Renal cortex interstitium (tissue), 15 donors: ENCODE measurements at places on chromosomes 16 and 17. TPM values are rescaled to one million over a fixed set of nuclear protein-coding genes. Genes with fewer than 3 reads are reported as not detected.

GRCh38 chr16:84314373-84314772 lies 19.7 kb downstream of the WFDC1 start:
- DNase-seq, result no peak

Gene AKTIP
- 54.8 TPM for polyA plus RNA-seq

Gene TSEN54
- 55.0 TPM for polyA plus RNA-seq

GRCh38 chr16:52976539-52977167 lies 76.0 kb downstream of the CHD9NB start:
- no peak for DNase-seq

DNA sequence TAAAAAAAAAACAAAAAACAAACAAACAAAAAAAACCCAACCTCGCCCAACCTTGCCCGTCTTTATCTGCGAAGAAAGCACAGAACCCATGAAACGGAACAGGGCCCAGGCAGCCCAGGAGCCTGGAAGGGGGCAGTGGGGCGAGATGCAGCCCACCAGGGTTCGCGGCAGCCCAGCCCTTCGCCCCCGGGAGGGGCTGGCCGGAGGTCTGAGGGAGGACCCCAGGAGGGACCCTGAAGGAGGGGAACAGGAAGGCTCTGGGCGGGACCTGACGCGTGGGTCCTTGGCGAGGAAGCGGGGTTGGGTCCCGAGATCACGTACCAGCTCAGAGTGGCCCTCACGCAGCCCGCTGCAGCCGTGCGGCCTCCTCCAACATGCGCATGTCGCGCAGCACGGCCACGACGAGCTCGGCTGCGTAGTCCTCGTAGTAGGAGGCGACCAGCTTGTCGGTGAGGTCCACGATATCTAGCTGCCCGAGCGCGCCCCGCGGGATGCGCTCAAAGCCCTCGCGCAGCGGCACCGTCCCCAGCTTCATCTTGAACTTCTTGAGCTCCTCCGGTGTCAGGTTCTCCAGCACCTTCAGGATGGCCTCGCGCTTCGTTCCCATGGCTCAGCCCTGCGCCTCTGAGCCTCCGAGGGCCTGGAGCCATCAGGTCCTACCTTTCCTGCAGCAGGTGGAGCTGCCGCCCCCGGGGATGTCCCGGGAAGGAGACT lies at the start of gene PYDC1:
Gene PYDC1, minus strand, starts transcription at position 714 of the 714 bp plus-strand sequence. Its CDS starts 107 bp downstream, at position 607.
- DNase-seq, result no peak

Gene SYCE1L
- 2.4 TPM for polyA plus RNA-seq
